Uterus (tissue), 4 donors: ENCODE measurements at places on chromosomes 3 and 15. TPM values are rescaled to one million over a fixed set of nuclear protein-coding genes. Genes with fewer than 3 reads are reported as not detected.

DNA sequence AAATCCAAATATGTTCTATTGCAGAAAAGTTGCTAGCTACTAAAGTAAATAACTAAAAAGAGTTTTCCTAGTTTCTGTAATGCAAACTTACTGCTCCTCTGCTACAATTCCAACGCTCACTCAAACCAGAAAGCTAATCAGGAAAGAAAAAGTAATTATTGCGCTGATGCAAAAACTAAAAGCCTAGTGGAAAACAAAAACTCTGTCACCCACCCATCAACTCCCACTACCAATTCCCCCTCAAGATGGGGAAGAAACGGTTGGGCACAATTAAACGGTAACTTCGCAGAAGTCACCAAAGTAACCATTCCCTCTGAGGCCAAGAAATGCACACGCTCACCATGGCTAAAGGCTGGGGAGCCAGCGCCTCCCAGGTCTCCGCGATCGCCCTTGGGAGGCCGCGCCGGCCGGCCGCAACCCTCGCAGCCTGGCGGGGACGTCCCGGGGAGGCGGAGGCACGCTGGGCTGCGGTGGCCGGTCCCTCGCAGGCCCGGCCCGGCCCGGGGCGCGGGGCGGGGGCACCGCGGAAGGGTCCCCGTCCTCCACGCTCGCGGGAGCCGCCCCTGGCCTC lies 684 bp downstream of the SLTM start:
- no peaks in the 10 kb centered on the region for H3K36me3 ChIP-seq
- peaks cover 6% of the 10 kb centered on the region for H3K4me1 ChIP-seq
- H3K4me3 ChIP-seq: peak overlapping the region; percentile 53
- DNase-seq: no peak
- no peaks in the 10 kb centered on the region for H3K27me3 ChIP-seq

GRCh38 chr15:56047354-56047753 lies 53.9 kb upstream of the NEDD4 start:
- no peaks in the 10 kb centered on the region for H3K36me3 ChIP-seq
- H3K27me3 ChIP-seq: no peaks in the 10 kb centered on the region
- DNase-seq: no peak
- H3K4me3 ChIP-seq: no peak overlapping the region

COL8A1 gene
- 30.9 TPM for total RNA-seq

DNA sequence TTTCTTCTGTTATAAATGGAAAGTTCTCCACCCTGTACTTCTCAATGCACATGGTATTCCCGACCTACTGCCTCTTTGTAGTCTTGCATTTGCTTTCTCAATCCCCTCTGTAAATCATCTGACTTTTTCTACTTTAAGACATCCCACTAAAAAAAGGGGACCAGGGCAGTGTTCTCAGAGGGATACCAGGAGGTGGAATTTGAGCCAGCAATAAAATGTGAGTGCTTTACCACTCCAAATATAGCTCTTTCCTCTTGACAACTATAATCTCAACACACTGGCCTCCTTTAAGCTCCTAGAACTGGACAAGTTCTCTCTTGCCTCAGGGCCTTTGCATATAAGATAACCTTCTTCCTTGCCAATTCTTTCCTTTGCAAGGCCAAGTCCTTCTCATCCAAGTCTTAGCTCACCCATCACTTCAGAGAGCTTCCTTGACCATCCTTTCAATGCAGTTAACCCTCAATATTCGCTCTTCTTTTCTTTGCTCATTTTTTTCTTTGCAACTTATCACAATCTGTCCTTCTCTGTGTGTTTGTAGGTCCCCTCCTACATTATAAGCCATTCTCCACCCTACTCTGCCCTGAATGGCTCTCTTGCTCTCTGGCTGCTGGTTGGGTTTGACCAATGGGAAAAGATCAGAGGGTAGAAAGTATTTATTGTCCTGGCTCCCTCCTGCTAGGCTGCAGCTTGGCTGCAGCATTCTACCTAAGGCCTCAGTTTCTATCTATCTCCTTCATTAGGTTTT lies 93.4 kb downstream of the PRICKLE2 start:
- H3K4me3 ChIP-seq: no peak overlapping the region
- no peaks in the 10 kb centered on the region for H3K36me3 ChIP-seq
- H3K4me1 ChIP-seq: no peaks in the 10 kb centered on the region
- H3K27ac ChIP-seq: peak overlapping the region; percentile 19
- no peaks in the 10 kb centered on the region for H3K27me3 ChIP-seq
- no peak for DNase-seq

GRCh38 chr3:159032311-159032710 lies 230.5 kb downstream of the MFSD1 start:
- H3K27me3 ChIP-seq: no peaks in the 10 kb centered on the region
- H3K4me1 ChIP-seq: no peaks in the 10 kb centered on the region
- H3K36me3 ChIP-seq: no peaks in the 10 kb centered on the region

GRCh38 chr3:130997289-130997688 lies 29.3 kb downstream of the ASTE1 start:
- no peak for DNase-seq
- no peaks in the 10 kb centered on the region for H3K27me3 ChIP-seq
- no peak overlapping the region for H3K27ac ChIP-seq
- no peaks in the 10 kb centered on the region for H3K36me3 ChIP-seq
- H3K4me1 ChIP-seq: no peaks in the 10 kb centered on the region
- no peak overlapping the region for H3K4me3 ChIP-seq

IGSF11 gene
- 4.4 TPM for total RNA-seq

GRCh38 chr3:45739991-45740390 lies 50.8 kb downstream of the SACM1L start:
- H3K27me3 ChIP-seq: no peaks in the 10 kb centered on the region
- H3K4me3 ChIP-seq: no peak overlapping the region
- H3K4me1 ChIP-seq: no peaks in the 10 kb centered on the region
- no peak for DNase-seq

- H3K4me3 ChIP-seq: peak overlapping the region; percentile 32
- no peaks in the 10 kb centered on the region for H3K36me3 ChIP-seq
- no peaks in the 10 kb centered on the region for H3K27me3 ChIP-seq
- no peaks in the 10 kb centered on the region for H3K4me1 ChIP-seq
These were observed 963 bp upstream of the NTRK3 start for GRCh38 chr15:88257311-88258092.

- no peaks in the 10 kb centered on the region for H3K36me3 ChIP-seq
- no peak for DNase-seq
- no peak overlapping the region for H3K4me3 ChIP-seq
- H3K27me3 ChIP-seq: no peaks in the 10 kb centered on the region
- no peak overlapping the region for H3K27ac ChIP-seq
These were observed 18.2 kb upstream of the ZBTB20 start for GRCh38 chr3:115165266-115165665.

GHSR gene
- not detected for total RNA-seq

- no peak overlapping the region for H3K27ac ChIP-seq
- H3K4me3 ChIP-seq: no peak overlapping the region
- DNase-seq: no peak
- H3K27me3 ChIP-seq: no peaks in the 10 kb centered on the region
These were observed 164.1 kb upstream of the STRIT1 start for GRCh38 chr3:155457591-155457990.

GRCh38 chr3:16060945-16061344 lies 113.5 kb upstream of the GALNT15 start:
- peaks cover 4% of the 10 kb centered on the region for H3K4me1 ChIP-seq
- no peak overlapping the region for H3K4me3 ChIP-seq
- no peaks in the 10 kb centered on the region for H3K27me3 ChIP-seq
- peak; percentile 79 for DNase-seq
- H3K36me3 ChIP-seq: no peaks in the 10 kb centered on the region

PPP1R14D gene
- total RNA-seq: not detected

STRA6 gene
- not detected for total RNA-seq

- no peak overlapping the region for H3K4me3 ChIP-seq
- H3K4me1 ChIP-seq: no peaks in the 10 kb centered on the region
- no peaks in the 10 kb centered on the region for H3K27me3 ChIP-seq
- no peaks in the 10 kb centered on the region for H3K36me3 ChIP-seq
These were observed 4.8 kb downstream of the SACM1L start for GRCh38 chr3:45693941-45694521.

- H3K4me3 ChIP-seq: no peak overlapping the region
- no peaks in the 10 kb centered on the region for H3K36me3 ChIP-seq
- no peaks in the 10 kb centered on the region for H3K4me1 ChIP-seq
- H3K27ac ChIP-seq: no peak overlapping the region
- H3K27me3 ChIP-seq: no peaks in the 10 kb centered on the region
- no peak for DNase-seq
These were observed 74.6 kb downstream of the ARHGEF26 start for GRCh38 chr3:154195620-154196356.

- H3K36me3 ChIP-seq: no peaks in the 10 kb centered on the region
- no peak overlapping the region for H3K4me3 ChIP-seq
- H3K27me3 ChIP-seq: no peaks in the 10 kb centered on the region
- no peak for DNase-seq
- no peaks in the 10 kb centered on the region for H3K4me1 ChIP-seq
These were observed 143.2 kb upstream of the ARHGEF26 start for GRCh38 chr3:153978006-153978405.

GRCh38 chr3:58383904-58384303 lies 49.7 kb downstream of the PDHB start:
- H3K27me3 ChIP-seq: no peaks in the 10 kb centered on the region
- H3K27ac ChIP-seq: no peak overlapping the region
- DNase-seq: no peak
- H3K36me3 ChIP-seq: no peaks in the 10 kb centered on the region
- H3K4me1 ChIP-seq: peaks cover under 1% of the 10 kb centered on the region
- H3K4me3 ChIP-seq: no peak overlapping the region

- no peaks in the 10 kb centered on the region for H3K4me1 ChIP-seq
- H3K27ac ChIP-seq: peak overlapping the region; percentile 60
- no peaks in the 10 kb centered on the region for H3K27me3 ChIP-seq
- H3K36me3 ChIP-seq: no peaks in the 10 kb centered on the region
- DNase-seq: no peak
These were observed 110.5 kb upstream of the GAP43 start for GRCh38 chr3:115512565-115513415.

- no peak for DNase-seq
- H3K27ac ChIP-seq: no peak overlapping the region
- no peaks in the 10 kb centered on the region for H3K36me3 ChIP-seq
- H3K4me3 ChIP-seq: no peak overlapping the region
- no peaks in the 10 kb centered on the region for H3K27me3 ChIP-seq
- no peaks in the 10 kb centered on the region for H3K4me1 ChIP-seq
These were observed 230.9 kb upstream of the RORA start for GRCh38 chr15:61459785-61460707.

GRCh38 chr15:58142827-58143461 lies 4.8 kb downstream of the AQP9 start:
- DNase-seq: no peak
- no peak overlapping the region for H3K27ac ChIP-seq
- no peak overlapping the region for H3K4me3 ChIP-seq
- H3K4me1 ChIP-seq: no peaks in the 10 kb centered on the region

CTDSPL gene
- total RNA-seq: 41.6 TPM

IGF1R gene
- 30.0 TPM for total RNA-seq

EFHB gene
- total RNA-seq: 1.2 TPM

DNA sequence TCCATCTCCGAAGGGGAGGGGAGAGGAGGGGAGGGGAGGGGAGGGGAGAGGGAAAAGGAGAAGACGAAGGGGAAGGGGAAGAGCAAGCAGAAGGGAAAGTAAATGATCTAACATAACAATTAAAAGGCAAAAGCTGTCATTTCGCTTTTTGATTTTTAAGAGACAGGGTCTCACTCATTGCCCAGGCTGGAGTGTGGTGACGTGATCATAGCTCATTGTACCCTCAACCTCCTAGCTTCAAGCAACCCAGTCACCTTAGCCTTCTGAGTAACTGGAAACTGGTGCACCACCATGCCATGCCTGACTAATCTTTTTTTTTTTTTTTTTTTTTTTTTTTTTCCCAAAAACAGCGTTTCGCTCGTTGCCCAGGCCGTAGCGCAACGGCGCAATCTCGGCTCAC lies 22.6 kb downstream of the ADAM10 start:
- H3K4me3 ChIP-seq: no peak overlapping the region
- no peaks in the 10 kb centered on the region for H3K36me3 ChIP-seq
- H3K27me3 ChIP-seq: no peaks in the 10 kb centered on the region
- no peak for DNase-seq
- H3K4me1 ChIP-seq: no peaks in the 10 kb centered on the region
- no peak overlapping the region for H3K27ac ChIP-seq

- no peak for DNase-seq
- no peaks in the 10 kb centered on the region for H3K27me3 ChIP-seq
- no peak overlapping the region for H3K4me3 ChIP-seq
- H3K27ac ChIP-seq: no peak overlapping the region
- H3K36me3 ChIP-seq: no peaks in the 10 kb centered on the region
These were observed 26.1 kb upstream of the TM4SF4 start for GRCh38 chr3:149448331-149448831.

DNA sequence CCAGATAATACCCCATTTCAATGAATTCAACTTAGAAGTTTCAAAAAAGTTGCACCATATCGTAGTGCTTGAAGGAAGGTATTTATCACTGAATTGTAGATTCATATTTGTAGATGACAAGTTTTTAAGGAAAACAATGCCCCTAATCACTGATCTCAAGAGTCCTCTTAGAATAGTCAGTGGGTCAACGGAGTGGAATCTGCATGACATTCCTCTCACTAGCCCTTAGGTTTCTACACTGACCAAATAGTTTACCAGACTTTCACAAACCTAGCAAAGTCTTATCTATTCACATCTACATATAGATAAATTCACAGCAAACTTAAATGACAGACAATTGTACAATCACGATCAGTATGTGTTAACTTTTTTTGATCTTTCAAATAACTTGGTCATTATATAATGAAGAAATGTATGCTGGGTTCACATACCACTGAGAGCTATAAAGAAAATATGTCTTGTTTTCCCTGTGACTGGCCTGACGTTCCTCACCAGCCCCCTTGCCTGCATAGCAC lies 35.7 kb upstream of the PHLDB2 start:
- no peak overlapping the region for H3K4me3 ChIP-seq
- H3K36me3 ChIP-seq: no peaks in the 10 kb centered on the region
- no peaks in the 10 kb centered on the region for H3K4me1 ChIP-seq
- no peaks in the 10 kb centered on the region for H3K27me3 ChIP-seq
- DNase-seq: no peak
- H3K27ac ChIP-seq: peak overlapping the region; percentile 34

DNA sequence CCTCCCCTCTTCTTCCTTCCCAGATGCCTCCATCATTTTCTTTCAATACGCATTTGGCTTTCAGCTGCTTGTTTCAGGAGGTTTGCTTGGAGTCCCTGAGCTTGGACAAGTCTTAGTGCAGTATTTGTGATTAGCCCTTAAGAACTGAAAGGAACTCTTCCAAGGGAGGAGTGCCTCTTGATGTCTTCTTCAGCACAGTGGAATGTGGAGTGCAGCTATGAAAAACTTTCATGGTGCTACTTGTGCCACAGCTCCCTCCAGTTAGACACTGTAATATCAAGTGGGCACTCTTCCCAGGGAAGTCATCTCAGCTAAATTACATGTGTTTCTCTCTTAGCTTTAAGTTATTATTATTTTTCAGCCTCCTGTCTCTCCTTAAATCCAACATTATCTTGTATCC lies 173.1 kb downstream of the NECTIN3 start:
- no peak overlapping the region for H3K4me3 ChIP-seq
- no peak for DNase-seq
- H3K36me3 ChIP-seq: no peaks in the 10 kb centered on the region
- no peaks in the 10 kb centered on the region for H3K4me1 ChIP-seq

LMAN1L gene
- 1.5 TPM for total RNA-seq
